SJSA1 (cell line): ENCODE measurements at places on chromosomes 4 and X.
A peak's percentile ranks its signal among the peaks of the same experiment; 100 is the strongest.

DNA sequence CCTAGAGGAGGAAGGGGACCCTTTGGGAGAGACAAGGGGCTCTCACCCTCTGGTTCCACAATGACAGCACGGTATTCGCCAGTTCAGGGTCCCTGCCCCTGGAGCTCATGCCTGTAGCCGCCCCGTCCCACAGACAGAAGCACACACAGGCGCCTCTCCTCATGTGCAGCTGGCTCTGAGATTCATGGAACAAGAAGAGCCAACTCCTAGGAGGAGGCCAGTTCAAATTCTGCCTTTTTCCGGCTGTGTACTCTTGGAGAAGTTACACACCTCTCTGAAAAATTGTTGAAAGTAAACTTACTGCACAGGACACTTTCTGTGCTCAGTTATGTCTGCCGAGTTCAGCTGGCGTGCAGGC, 15.3 kb downstream of the BLOC1S4 start:
- DNase-seq, result no peak

GRCh38 chr4:115107411-115107810, 6.0 kb downstream of the NDST4 start:
- no peak for DNase-seq

DNA sequence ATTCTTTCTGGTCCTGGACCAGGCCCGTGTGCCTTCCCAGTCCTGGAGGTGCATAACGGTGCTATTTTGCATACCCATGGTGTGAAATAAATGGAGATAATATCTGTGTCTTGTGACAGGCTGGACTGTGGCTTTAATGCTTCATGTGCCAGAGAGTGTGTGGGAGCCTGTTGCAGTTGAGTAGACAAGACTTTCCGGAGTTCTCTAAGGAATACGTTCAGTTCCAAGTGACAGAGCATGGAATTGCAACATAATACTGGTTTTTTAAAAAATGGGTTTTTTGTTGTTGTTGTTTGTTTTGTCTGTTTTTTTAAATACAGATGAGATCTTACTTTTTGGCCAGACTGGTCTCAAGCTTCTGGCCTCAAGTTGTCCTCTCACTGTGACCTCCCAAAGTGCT, 74.0 kb downstream of the HPRT1 start:
- DNase-seq, result no peak

DNA sequence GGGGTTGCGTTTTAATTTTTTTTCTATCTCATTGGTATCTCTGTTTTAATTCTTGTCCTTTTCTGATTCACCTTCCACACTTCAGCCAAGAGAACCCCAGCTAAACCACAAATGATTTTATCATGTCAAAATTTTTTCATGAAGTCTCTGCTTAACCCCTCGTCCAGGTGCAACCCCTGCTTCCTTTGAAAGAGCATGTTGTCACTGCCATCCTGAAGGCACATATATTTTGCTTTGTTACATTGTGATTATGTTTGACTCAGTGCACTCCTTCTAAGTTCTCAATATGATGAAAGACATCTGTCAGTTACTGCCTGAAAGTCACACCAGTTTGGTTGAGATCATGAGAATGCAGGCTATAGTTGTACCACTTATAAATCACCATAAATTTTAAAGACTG, 99.9 kb upstream of the FMR1 start:
- DNase-seq, result no peak

DNA sequence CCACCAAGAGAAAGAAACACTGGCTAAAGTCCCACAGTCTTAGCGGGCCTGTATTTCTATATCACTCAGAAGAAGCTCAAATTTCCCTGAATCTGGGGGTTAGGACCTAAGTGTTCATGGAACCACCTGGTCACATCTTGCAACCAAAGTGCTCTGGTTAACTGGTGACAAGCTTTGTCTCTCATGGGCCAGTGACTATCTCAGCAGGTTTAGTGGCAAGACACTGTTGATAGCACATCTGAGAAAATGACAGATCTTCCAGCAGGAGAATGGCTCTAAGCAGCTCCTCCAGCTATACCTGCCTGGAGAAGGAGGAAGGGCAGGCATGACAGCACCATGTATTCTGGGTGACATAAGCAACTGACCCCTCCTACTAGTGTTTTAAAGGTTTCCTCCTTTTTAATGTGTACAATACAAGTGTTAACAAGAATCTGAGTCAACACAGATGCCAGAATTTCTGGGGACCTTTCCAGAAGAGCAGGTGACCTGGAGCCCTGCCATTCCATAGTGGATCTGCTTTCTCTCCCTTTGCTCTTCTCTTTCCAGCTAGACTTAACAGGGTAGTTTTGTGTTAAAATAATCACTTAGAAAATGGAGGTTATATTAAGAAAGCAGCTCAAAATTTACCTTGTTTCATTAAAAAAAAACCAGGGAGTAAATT, 17.3 kb upstream of the QRFPR start:
- no peak for DNase-seq

DNA sequence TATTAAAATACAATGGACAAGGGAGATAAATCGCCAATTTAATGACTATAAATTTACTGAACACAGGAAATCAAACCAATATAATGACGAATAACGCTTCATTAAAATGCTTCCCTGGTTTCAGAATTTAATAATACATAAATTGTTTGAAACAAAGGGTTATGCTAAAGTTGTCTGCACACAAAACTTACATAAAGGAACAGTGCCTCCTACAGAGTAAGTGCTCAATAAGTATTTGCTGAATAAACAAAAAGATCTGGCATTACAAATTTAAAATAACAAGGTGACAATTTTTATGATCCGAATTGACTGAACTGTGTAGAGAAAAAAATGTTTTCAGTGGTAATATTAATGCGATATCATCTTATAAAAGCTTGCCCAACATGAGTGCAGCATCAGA, 69.6 kb downstream of the NOCT start:
- no peak for DNase-seq

DNA sequence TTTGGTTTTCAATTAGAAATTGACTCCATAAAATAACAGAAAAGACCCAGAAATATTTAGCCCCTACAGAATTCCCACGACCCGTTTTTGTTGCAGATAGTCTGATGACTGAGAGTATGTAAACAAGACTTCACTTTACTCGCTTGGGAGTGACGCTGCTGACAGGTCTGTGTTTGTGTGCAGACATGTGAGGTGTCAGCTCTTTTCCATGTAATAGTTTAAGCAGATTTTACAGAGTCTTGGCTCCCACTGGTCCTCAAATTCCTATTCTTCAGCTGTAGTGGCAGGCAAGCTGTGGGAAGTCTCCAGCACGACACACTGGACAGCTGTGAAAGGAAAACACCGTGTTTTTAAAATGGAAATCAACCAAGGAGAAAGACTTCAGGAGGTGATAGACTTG, 455.7 kb downstream of the GABRG1 start:
- no peak for DNase-seq

GRCh38 chr4:39697740-39698423, at the start of gene UBE2K:
UBE2K (plus strand) TSS chr4:39698136; CDS start chr4:39698328, 192 bp downstream.
- peak; percentile 80 for DNase-seq

- DNase-seq, result no peak
Observed at GRCh38 chr4:106659371-106659770, 290.8 kb upstream of the GIMD1 start.

- DNase-seq, result no peak
Observed at GRCh38 chr4:83272900-83273299, 11.7 kb downstream of the COQ2 start.

DNA sequence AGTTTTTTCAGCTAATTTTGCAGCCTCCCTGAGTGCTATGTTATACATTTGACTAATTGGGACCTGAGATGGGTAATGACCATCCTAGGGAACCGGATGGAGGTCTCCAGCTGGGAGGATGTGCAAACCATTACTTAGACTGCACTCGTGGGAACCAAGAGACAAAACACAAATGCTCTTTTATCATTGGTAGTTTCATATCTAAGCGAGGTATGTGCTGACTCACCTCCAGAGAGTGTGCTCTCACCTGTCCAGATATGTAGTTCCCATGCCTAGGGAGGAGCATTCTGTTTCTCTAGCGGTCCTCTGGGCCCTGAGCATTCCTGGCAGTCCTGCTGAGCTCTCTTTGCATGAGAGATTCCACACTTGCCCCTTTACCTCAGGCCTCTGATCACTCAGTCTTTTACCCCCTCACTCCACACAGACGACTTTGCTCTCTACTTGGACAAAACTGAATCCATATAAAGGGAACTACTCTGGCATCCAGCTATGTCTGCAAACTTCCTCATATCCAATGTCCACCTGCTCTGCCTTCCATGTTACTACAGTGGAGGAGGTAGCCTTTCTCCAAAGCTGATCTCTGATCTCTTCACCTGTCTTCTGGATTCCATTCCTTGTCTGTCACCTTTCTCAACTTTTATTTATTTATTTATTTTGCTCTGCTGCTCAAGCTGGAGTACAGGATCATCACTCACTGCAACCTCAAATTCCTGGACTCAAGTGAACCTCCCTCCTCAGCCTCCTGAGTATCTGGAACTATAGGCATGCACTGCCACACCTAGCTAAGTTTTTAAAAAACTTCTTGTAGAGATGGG, 88.4 kb downstream of the LRP2BP start:
- no peak for DNase-seq
